Right ventricle myocardium inferior (tissue), 1 donor: ENCODE measurements at places on chromosomes 1 and 21. TPM values are rescaled to one million over a fixed set of nuclear protein-coding genes. Genes with fewer than 3 reads are reported as not detected.

GRCh38 chr1:91885213-91885715 lies 687 bp downstream of the TGFBR3 start:
- peak; percentile 74 for DNase-seq

- no peak for DNase-seq
These were observed 8.6 kb upstream of the ADGRL2 start for GRCh38 chr1:81792184-81792583.

GRCh38 chr1:175641633-175642032 lies 101.8 kb downstream of the TNR start:
- DNase-seq, result no peak

- no peak for DNase-seq
These were observed 116.4 kb downstream of the TBX19 start for GRCh38 chr1:168396940-168397684.

DNA sequence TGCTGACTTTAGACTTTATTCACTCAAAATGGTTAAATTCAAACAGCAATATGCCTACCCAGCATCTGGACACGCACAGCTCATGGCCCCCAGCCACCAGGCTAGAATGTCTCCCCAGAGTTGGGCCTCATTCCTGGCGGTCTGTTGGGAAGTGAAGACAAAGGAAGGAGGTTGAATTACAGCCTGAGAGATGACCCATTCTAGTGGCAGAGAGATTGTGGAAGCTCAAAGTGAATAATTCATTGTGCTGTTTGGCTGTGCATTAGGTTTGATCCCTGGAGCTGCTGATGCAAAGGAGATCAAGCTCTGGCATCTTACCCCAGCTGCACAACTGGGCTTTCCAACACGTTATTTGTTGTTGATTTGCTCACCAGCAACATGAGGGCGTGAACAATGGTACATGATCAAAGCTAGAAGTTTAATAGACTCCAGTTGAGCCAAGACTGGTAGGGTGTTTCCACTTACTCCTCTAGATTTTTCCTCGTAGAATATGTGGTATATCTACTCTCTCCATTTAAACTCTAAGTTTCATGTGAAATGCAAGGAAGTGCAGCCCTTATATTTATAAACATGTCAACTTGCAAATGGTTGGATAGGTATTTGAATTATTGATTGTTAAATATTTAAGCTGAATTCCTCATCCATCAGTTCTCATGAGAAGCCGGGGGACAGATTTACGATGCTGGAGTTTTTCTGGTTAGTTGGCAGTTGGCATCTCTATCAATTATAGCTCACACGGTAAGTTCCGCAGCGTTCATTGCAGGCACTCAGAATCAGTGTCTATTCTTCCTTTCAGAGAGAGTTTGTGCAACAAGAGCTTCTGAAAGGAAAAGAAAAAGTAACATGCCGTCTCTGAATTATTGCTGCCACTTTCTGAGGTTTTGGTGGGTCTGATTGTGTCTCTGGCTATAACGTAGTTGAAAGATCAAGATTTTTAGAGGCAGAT lies 222.7 kb downstream of the TM2D1 start:
- no peak for DNase-seq

- no peak for DNase-seq
These were observed 107.0 kb downstream of the PLXNA2 start for GRCh38 chr1:208137193-208137592.

DNA sequence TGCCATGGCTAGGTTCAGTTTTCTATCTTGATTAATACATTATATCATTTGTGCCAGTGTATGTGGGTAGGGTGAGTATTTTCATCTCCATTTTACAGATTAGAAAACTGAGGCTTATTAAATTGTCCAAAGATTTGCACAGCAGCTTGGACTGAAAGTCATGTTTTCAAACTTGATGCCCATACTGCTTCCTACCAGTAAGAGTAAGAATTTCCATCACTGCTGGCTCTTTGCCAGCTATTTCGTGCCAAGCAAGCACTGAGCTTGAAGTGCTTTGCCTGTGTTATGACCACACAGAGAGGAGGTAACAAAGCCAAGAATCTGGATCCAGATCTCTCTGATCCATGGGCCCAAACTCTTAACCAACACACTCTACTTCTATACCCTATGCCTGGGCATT lies 295.0 kb downstream of the VAV3 start:
- DNase-seq, result no peak

DNA sequence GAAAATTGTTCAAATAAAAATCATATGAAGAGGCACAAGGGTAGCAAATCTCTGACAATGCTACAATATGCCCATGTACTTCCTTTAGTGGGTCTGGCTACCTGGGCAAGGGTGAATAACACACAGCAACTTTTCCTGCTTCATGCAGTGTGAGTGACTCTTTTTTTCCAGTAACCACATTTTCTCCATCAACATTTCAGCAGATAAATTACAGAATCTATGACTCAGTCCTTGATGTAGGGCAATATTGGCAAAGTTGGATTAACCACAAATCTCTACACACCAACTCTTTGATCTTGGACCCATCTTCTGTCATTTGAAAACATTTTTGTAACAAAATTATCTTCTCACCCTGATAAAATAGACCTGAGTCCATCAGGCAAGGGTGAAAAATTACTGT lies 31.7 kb downstream of the ERICH3 start:
- DNase-seq, result no peak

NBPF20 gene
- 0.57 TPM for total RNA-seq

SPRR5 gene
- total RNA-seq, result not detected

OPRD1 gene
- total RNA-seq, result not detected

C1orf185 gene
- not detected for total RNA-seq

NR5A2 gene
- 1.6 TPM for total RNA-seq
